Umbilical cord (tissue), 2 donors: ENCODE measurements at places on chromosomes 1 and 21. TPM values are rescaled to one million over a fixed set of nuclear protein-coding genes. Genes with fewer than 3 reads are reported as not detected.

- no peak for DNase-seq
Observed at GRCh38 chr1:8025061-8025670, 943 bp downstream of the ERRFI1 start.

DNA sequence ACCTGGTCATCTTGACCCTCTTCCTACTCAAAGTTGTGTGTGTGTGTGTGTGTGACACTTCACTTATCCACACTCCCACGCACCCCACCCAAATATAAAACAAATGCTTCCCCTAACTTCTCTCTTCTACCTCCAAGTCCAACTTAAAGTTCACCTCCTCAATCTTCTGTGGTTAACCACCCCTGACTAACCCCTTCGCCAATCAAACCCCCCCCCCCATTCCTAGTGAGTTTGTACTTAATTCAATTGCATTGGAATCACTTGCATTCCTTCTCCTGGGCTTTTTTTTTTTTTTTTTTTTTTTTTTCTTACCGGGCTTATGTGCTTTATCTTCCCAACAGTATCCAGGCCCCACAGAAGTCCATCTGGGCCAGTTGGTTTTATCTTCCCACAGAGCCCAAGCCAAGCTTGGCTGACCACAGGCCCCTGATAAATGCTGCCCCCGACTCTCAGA is 78.4 kb downstream of the CD58 start:
- DNase-seq: no peak

DNA sequence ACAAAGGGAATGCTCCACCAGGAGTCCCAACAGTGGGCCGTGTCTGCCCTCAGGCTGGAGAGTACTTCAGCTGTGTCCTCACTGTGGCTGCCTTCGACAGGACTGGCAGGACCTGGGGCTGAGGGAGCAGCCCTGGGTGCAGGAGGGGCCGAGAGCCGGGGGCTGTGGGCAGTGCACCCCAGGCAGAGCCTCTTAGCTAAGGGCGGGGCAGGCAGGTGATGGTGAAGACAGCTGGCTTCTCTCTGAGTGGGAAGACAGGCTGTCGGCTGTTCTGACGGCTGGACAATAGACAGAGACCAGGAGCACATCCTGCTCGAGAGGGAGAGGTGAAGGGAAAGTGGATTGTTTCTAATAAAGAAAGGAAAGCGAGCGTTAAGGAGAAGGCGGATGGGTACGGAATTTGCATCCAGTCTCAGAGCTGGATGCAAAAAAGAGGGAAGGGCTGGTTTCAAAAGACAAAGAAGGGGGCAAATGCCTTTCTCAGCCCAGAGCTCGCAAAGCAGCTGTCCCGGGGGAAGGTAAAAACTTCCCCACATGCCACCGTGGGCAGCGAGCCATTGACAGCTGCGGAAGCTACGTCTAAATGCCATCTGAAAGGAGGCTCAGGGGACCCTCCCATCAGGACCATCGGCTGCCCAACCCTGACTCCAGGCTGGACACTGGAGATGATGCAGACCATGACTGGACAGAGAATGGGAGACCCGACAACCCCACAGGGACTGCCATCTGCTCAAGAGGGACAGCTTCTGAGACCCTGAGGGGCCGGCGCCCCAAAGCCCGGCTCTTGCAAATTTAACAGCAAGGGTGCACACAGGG is 92.0 kb downstream of the STUM start:
- no peak for DNase-seq

Gene OR6N1
- 2.2 TPM for total RNA-seq

Gene CELA3B
- total RNA-seq: not detected

Gene CSDE1
- 468 TPM for total RNA-seq
